Activated CD4-positive, alpha-beta T cell treated with anti-CD3 and anti-CD28 coated beads, Interleukin-2, amount 10 ng/mL, durations not matched to agents 24 days and 14 days (primary cell): ENCODE measurements at places on chromosomes 16 and 17.

GRCh38 chr16:79497606-79498350 lies 102.8 kb downstream of the MAF start:
- DNase-seq = no peak

GRCh38 chr16:27177031-27177774 lies 26.1 kb upstream of the KDM8 start:
- no peak for DNase-seq

GRCh38 chr17:79026376-79027273 lies 2.7 kb downstream of the C1QTNF1 start:
- no peak for DNase-seq

DNA sequence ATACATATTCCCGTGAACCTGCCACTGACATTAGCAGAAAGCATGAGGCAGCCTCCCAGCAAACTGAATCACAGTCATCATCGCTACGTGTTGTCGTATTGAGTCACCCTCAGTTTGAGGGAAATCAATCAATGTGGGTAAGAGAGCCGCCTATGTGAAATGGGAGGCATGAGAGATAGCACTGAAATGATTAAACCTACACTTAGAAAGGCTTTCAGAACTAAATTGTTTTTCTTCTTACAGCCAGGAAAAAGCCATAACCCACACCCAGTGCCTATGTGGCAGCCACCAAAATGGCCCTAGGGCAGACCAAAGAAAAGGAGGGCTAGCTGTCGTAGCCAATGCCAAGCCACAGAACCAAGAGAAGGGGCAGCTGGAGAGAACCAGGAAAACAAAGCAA lies 90.5 kb downstream of the ADAMTS18 start:
- DNase-seq = no peak

DNA sequence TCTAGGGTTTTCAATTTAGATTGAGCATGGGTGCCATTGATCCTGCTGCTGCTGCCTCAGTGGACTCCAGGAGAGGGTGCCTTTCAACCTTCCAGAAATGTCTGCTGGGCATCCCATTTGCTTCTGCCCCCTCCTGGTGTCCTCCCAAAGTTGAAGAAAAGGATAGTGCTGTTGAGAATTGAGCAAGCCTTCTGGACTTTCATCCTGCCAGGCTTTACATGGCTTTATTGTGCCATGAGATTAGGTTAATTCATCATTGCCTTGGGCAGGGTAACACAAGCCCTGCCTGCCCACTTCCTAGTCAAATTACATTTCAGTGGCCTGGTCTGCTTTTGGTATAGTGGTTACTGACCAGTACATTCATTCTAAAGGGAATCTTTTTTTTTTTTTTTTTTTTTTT lies 17.9 kb upstream of the TANGO6 start:
- DNase-seq = no peak

GRCh38 chr17:12743046-12743445 lies 46.3 kb upstream of the ARHGAP44 start:
- no peak for DNase-seq

DNA sequence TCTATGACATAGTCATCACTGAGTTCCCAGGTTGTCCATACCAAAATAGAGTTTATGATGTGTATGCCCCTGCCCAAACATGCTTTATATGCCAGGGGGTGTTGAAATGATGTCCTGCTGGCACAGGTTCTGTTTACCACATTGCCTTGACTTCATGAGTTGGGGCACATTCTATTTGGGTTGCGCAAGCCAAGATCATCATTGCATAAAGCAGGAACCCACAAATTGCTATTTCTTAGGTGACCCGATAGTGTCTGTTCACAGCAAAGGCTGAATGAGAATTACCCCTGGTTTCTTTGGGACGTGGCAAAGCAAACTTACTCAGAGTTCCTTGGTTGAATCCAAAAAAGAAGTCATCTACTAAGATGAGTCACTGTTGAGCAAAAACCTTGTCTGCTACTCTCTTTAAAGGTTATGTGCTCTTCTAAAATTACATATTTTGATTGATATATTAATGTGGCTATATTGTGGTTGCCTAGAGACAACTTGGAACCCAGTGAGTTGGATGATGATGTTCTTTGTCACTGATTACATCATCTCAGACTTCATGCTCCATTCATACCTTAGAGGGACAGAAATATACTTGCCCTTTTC lies 912.6 kb upstream of the SOX9 start:
- no peak for DNase-seq

- DNase-seq = peak; percentile 54
These were observed 3.3 kb upstream of the VAC14 start for GRCh38 chr16:70804153-70804733.

DNA sequence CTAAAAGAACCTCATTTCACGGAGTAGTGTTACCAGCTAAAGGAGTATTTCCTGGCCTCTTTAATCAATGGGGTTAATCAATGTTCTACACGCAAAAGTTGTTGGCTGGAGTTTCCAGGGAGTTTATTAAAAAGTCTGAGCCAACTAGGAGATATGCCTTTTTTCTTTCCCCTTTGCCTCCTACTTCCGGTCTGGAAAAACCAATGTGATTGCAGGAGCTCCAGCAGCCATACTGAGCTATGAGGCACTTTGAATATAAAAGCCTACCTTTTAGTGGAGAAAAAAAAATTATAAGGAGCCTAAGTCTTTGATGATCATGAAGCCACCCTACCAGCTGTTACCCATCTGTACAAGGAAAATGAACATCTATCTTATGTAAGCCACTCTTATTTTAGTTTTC lies 17.9 kb upstream of the ERCC4 start:
- no peak for DNase-seq

DNA sequence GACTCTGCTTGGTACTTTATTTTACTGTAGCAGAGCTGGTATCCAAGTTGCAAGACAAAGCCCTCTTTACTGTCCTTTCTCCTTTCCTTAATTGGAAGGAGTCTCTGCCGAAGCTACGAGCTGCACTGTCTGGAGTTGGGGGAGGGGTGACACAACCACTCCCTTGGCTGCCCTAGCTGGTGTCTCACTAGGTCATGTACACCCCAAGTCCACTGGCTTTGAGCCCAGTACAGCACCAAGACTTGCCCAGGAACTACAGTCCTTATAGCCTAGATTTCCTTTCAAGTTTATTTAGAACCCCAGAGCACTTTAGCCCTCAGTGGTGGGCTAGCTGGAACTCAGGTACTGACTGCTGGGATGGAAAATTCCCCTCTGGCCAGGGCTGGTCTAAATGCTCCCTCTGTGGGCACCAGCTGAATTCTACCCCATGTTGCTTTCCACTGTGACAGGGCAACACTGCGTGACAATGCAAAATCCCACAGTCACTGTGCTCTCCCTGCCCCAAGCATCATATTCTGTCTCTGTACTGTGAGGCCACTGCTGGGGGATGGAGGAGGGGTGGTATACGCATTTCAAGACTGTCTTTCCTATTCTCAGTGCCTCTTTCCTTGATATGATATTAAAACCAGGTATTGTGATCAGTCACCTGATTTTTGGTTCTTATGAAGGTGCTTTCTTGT lies 18.4 kb downstream of the EFCAB5 start:
- DNase-seq = no peak

GRCh38 chr17:31058976-31059375 lies 35.8 kb upstream of the NF1 start:
- no peak for DNase-seq

- no peak for DNase-seq
These were observed 18.2 kb downstream of the IL34 start for GRCh38 chr16:70664325-70665112.

GRCh38 chr16:70364399-70364798 lies 17.7 kb downstream of the DDX19A start:
- no peak for DNase-seq

DNA sequence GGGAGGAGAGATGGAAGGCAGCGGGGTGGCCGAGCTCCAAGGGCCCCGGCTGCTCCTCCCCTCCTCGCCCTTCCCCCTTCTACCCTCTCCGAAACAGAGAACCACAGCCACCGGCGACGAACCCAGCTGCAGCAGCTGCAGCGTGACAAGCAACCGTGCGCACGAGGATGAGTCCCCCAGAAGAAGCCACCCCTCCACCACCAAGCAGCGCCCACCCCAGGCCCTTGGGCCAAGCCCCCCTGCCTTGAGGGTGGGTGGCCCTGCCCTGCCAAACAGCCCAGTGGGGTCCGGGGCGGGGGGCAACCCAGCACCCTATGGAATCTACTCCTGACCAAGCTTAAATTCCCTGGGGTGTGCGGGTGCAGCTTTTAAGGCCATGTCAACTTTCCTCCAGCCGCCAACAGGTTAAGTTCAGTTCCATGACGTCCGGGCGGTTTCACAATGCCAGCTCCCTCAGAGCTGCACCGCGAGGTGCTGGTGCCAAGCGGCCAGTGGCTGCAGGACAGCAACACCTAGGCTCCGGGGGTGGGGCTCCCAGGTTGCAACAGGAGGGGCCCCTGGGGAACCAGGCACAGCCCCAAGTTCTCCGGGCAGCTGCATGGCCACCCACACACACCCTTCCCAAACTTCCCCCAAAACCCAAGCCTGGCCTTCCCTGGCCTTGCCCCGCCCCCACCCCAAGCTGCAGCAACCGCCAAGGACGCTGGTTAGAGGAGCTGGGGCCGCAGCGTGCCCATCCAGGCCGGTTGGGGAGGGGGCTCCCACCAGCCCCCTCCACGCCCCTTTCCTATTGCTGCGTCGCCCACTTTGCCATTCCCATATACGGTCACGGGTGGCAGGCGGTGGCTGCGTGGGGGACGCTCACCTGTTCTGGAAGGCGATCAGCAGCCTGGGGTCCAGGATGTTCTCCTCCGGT lies 2.0 kb downstream of the CBX4 start:
- DNase-seq = peak; percentile 84

GRCh38 chr17:72175787-72176515 lies 55.1 kb downstream of the SOX9 start:
- no peak for DNase-seq

DNA sequence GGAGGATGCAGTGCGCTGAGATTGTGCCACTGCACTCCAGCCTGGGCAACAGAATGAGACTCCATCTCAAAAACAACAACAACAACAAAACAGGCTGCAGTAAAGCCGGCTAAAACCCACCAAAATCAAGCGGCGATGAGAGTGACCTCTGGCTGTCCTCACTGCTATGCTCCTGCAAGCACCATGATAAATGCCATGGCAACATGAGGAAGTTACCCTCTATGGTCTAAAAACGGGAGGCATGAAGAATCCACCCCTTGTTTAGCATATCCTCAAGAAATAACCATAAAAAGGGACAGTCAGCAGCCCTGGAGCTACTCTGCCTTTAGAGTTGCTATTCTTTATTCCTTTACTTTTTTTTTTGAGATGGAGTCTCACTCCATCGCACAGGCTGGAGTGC lies 8.4 kb upstream of the LGALS3BP start:
- DNase-seq = no peak

- DNase-seq = no peak
These were observed 103.4 kb downstream of the ZNF778 start for GRCh38 chr16:89320782-89321501.

GRCh38 chr17:12744298-12744697 lies 45.0 kb upstream of the ARHGAP44 start:
- no peak for DNase-seq

DNA sequence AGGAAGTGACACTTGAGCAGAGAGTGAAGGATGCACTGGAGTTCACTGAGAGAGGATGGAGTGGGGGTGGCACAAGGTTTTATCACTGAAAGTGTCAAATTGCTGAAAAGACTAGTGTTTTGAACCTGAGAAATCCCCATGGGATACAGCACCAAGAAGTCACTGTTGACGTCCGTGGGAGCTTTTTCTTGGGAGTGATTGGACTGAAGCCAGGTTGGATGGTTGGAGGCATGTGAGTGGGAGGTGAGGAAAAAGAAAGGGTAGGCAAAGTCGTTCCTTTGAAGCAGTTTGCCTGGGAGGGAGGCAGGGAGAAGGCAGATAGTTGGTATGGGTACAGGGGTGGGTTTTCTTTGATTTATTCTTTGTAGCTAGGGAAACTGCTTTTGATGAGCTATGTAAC lies 39.9 kb upstream of the SDK2 start:
- no peak for DNase-seq

DNA sequence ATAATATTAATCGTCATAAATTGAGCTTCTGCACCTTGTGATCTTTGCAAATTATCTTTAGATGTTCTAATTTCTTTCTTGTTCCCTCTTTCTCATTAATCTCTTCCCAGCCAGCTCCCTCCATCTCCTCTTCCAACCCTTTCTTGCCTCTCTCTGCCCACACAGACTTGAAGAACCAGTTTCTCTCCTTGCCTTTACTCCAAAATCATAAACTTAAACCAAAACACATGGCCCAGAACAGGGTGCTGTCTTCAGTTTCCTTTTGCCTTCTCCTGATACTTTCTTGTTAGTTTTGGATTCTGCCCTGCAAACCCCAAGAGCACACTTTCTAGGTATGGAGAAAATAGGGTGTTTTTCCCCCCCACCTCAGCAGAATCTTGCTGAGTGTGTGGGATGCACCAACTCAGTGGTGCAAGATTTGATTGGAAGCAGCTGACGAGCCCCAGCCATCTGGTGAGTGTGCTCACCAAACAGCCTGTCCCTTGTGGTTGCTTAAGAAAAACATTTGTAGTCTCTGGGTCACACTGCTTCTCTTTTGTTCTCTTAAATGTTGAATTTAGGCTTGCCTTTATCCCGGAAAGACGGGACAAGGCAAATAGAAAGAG lies 175.8 kb upstream of the MAF start:
- no peak for DNase-seq

DNA sequence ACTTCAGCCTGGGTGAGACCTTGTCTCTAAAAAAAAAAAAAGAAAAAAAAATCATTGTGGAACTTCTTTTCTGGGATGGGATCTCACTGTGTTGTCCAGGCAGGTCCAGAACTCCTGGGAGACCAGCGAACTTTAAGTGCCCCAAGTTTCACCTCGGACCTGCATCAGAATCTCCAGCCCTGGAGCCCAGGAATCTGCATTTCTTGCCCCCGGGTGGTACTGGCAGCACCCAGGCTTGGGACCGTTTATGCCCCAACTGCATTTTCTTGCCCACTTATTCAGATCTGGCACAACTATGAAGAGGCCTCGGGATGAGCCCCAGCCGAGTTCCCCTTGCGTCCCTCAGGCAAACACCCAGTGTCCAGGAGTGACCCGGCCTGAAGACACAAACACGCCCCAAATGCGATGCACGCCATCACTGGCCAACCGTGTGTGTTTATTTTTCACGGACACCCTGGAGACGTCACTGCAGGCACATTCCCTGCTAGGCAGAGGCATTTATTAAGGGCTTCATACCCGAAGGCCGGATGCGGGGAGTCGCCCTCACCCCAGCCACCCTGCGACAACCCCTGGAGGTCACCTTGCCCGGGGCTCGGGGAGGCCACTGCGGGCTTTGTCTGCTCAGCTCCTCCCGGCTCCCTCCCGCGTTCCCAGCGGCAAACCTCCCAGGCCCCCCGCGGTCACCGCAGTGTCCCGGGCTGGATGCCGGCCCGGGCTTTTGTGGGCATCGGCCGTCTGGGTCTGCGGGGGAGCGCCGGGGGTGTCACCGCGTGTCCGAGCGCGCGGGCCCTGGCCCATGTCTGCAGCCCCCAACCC lies 684 bp upstream of the SPIRE2 start:
- DNase-seq = no peak

- DNase-seq = no peak
These were observed 2.0 kb upstream of the GSE1 start for GRCh38 chr16:85611194-85611443.
